ENCODE measurements at places on chromosomes 7 and 10.

DNA sequence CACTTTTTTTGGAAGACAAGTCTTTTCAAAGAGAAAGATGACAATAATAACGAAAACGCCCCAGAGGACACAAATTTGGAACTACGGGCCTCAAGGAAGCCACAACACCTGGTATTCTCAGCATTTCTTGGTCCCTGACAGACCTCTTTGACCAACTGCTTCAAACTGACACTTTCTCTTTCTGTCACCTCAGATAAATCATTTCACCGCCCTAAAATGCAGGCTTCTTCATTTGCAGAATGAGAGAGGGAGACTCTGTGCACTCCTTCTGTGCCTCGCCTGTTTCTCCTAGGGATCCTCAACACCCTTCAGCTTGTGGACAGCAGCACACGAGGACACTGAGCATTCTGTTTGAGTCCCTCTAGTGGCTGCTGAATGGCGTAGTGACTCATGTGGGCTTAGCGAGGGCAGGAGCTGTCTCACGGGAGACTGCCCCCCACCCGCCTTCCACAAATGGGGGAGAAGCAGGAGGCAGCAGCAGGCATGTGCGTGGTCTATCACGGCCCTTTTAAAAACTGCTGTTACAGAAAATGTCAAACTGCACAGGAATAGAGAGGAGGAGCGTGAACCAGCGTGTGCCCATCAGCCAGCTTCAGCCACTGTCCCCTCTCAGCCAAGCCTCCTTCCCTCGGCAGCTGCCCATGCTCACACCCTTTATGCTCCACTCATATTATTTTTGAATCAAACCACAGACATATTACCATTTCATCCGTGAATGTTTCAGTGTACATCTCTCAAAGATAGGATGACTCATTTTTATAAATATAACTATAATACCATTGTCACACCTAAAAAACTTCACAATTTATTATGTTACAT is 41.4 kb downstream of the GSDME start:
- DNase-seq, result no peak

GRCh38 chr7:101804088-101804963 is 13.1 kb upstream of the CUX1 start:
- DNase-seq, result no peak

GRCh38 chr10:78025685-78026364 is 3.5 kb downstream of the POLR3A start:
- DNase-seq, result no peak

DNA sequence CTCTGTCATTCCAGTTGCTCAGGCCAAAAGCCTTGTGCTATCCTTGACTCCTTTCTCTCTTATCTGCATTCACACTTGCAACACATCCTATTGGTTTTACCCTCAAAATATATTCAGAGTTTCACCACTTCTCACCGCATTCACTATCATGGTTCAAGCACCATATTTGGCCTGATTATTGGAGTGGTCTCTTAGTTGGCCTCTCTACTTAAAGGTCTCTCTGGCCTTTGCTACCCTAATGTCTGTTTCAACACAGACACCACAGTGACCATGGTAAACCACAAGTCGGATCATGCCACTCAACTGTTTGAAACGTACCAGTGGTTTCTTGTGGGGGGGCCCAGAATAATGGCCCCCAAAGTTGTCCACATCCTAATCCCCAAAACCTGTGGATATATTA is 15.2 kb upstream of the PDZD8 start:
- DNase-seq, result no peak

DNA sequence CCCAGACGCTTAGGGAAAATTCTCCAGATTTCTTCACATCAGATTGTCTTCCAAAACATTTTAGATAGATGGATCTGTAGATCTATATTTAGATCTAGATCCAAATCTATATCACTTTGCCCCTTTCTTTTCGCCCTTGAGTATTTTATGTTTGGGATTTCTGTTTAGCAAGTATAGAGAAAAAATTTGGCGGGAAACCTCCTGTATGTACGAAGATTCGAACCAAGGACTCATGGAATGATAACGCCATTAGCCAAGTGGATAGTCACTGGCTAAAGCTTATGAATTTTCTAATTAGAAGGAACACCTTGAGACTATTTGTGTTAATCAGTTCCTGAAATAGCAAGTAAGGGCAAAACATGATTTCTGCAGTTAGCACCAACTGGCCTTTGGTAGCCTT is 1.2 kb downstream of the THNSL1 start:
- DNase-seq, result no peak

DNA sequence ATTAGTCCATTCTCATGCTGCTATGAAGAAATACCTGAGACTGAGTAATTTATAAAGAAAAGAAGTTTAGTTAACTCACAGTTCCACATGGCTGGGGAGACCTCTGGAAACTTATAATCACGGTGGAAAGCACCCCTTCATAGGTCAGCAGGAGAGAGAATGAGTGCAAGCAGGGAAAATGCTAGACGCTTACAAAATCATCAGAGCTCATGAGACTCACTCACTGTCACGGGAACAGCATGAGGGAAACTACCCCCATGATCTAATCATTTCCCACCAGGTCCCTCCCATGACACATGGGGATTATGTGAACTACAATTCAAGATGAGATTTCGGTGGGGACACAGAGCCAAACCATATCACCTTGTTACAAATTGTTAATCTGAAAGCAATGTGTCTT is 15.8 kb downstream of the TAS2R39 start:
- no peak for DNase-seq

DNA sequence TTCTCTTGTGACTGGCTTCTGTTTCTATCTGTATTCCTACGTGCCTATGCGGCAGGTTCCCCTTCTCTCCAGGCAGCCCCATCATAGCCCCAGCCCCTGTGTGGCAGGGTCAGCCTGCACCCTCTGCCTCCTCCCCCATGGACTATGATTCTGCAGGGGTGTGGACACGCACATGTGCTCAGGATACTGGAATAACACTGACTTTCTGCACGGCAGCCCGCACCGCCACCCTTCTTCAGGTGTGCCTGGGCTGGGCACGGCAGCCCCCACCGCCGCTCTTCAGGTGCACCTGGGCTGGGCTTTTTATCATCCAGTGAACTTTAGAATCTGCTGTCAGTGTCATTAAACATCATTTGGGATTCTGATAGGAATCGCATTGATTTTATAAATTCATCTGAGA is 202.6 kb upstream of the PPP2R2D start:
- no peak for DNase-seq

GRCh38 chr10:78386509-78386908 is 352.8 kb downstream of the RPS24 start:
- no peak for DNase-seq

DNA sequence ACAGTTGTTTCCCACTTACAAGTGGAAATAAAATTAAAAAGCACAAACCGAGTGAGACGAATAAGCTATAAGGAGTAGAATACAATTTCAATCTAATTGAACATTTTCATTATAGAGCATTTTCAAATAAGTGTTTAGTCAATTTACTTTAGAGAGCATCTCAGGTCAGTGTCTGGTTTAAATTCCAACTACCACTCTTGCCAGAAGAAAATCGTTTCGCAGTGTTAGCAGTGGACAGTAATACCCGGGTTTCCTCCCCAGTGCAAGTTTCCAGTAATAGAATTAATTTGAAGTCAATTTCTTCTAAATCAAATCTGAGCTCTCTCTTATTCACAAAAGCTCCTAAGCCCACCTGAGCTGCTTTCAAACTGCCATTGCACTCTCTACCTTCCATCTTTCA is 45.7 kb downstream of the CREB3L2 start:
- DNase-seq, result no peak

DNA sequence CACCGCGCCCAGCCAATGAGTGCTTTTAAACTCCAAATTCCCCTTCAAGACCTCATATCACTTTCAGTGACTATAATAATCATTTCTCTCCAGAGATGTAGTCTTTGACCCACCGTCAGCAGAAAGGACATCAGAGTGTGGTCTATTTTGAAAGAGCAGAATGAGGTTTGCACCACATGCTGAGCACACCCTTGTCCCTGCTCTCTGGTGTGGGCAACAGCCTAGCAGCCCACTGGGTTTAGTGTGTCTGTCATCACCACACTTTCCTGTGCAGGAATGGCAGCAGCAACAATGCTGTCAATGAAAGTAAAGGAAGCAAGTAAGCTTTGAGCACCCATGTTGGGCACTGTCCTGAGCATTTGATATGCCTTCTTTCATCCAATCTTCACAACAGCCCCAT is 122.4 kb downstream of the PLXNA4 start:
- no peak for DNase-seq
